Stimulated activated CD8-positive, alpha-beta memory T cell treated with anti-CD3 and anti-CD28 coated beads, Interleukin-2, amount 100 ng/mL, for 1 hour (primary cell): ENCODE measurements at places on chromosomes 5 and 9.

GRCh38 chr9:13552606-13553215 lies 273.2 kb upstream of the MPDZ start:
- DNase-seq, result no peak

- DNase-seq, result peak; percentile 35
Observed at GRCh38 chr5:392431-392988, 50.5 kb upstream of the EXOC3 start.

- DNase-seq, result no peak
Observed at GRCh38 chr5:101062902-101063301, 159.8 kb upstream of the ST8SIA4 start.

DNA sequence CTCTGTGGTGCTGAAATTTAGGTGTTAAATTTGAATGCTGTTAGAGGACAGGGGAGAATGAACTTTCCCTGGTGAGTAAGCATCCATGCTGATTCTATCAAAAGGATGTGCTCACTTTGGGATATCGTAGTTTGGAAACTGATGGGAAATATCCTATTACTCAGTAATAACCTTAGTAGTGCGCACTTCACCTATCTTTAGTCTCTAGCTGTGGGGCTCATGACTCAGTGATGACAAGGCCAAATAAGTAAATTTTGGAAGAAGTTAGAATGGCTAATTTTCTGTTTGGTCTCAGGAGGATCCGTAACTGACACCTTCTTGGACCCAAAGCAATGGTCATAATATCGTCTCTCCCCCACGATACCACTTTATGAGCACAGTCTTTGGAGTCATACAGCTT lies 448.4 kb downstream of the PSAT1 start:
- no peak for DNase-seq

DNA sequence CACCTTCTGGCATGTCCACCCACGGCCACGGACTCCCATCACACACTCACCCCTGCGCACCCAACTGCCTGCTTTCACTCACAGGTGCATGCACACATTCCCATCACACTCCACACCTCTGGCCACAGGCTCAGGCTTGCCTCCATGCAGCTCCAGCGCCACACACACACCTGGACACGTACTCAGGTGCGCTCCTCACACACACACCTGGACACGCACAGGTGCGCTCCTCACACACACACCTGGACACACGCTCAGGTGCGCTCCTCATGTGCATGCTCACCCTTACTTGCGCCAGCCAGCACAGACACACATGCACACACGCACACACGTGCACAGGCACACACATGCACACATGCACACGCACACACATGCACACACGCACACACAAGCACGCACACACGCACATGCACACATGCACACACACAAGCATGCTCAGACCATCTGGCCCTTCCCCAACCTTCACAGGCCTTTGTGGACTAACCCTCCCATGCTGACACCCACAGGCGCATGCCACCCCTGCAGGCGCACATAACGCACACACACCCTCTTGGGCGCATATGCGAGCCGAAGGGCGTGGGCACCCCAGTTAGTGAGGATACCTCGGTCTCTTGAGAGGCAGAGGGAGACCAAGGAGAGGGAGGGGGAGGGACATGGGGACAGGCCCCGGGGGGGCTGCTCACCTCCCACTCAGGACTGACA lies 8.3 kb downstream of the GRIN1 start:
- no peak for DNase-seq

GRCh38 chr5:146290318-146290717 lies 48.3 kb upstream of the POU4F3 start:
- no peak for DNase-seq

- DNase-seq, result no peak
Observed at GRCh38 chr9:37956904-37957663, 53.2 kb upstream of the SLC25A51 start.

GRCh38 chr5:40909264-40909663 lies at the start of gene C7:
C7 (plus strand) TSS chr5:40909497; CDS start chr5:40909611, 114 bp downstream.
- DNase-seq, result no peak

DNA sequence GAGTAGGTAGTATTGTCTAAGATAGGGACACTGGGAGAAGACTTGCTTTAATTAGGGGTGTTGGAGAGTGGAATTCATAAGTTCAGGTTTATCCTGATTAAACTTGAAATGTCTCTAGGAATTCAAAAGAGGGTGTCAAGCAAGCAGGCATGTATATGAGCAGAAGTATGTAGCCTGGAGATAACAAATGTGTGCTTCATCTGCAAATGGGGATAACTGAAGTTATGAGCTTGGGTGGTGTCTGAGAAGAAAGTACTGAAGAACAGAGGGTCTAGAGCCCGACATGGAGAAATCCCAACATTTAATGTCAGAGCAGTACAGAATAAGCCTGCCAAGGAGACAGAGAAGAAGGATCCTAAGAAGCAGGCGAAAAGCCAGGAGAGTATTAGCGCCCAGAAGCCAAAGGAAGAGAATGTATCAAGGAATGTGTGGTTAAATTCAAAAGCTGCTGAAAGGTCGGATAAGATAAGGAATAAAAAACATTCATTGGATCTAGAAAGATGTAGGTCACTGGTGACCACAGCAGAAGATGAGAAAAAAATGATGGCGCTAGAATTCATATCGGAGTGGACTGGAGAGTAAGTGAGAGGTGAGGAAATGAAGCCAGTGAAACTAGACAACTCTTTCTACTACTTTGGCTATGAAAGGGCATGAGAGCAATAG lies 401.5 kb upstream of the PIK3R1 start:
- no peak for DNase-seq

- DNase-seq, result peak; percentile 60
Observed at GRCh38 chr9:132235894-132236661, 74.2 kb downstream of the NTNG2 start.

- no peak for DNase-seq
Observed at GRCh38 chr9:127562841-127563401, 49.2 kb upstream of the STXBP1 start.

DNA sequence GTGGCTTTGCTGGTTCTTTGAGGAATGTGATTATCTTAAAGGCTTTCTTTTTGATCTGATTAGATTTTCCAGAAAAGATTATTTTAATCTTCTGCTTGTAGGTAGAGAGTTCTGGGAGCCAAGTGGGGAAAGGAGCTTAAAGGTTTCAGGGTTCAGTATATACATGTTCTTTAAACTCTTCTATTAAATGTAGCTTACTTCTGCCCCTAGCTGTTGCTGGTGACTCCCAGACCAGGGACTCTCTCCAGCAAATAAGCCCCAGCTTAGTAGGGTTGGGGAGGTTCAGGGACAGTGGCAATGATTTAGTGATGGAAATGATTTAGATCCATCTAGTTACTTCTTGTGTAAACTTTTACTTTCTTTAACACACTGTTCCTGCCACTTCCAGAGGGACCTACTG lies 72.2 kb downstream of the SLC12A2 start:
- no peak for DNase-seq

DNA sequence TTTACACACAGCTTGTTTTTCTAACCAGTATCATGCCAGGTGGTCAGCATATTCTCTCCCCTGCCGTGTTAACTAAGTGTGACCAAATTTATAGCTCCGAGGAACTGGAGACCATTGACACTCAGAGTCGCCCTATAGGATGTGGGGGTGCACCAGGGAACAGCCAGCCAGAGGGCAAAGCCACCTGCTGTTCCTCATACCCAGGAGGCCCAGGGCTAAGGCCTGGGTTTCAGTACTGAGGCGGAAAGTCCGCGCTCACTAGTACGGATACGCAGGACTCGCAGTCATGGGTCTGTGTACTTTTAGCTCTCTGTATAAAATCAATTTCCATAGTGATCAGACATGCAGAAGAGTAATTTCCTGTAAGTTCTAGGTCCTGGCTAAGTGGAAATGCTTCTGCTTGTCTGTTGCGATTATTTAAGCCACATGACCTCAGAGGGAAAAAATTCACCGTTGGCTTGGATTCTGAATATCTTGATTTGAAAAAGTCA lies 247.0 kb downstream of the AOPEP start:
- no peak for DNase-seq

- no peak for DNase-seq
Observed at GRCh38 chr5:176676361-176676824, 29.1 kb downstream of the TSPAN17 start.

DNA sequence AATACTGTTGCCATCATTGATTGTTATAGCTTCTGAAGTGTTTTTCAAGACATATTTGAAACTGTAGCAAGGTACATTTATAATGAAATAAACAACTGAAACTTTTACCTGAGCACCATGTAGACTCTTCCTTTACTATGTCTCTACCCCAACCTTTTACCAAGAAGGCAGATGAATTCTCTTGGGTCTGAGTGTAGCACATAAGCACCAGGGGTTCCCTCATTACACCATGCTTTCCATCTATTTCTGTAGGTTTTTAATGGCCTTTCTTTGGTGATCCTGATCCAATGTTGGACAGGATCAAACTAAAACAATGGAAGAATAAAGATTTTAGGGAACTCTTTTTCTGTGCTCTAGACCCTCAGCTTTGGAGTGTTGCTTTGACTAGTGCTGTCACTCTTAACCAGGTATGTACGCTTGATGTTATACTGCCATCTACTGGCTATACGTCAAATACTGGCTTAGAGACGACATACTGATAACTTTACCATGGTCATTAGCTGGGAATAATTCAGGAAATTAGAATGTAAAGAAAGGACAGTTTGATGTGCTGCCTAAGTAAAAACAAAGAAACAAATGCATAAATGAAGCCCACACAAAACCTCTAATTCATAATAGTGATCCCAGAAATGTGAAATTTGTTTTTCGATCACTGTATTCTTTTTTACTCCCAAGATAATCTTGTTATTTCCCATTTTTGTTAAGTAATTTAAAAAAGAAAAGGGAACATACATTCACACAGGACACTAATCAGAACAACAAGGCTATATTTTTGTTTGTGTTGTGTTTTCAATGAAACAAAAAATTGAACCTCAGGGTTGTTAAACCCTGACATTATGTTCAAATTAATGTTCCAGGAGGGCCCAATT lies 30.7 kb downstream of the IFNW1 start:
- no peak for DNase-seq

- DNase-seq, result no peak
Observed at GRCh38 chr9:112371060-112371459, 8.8 kb upstream of the HSDL2 start.
